ENCODE measurements at places on chromosomes 2 and 18.

DNA sequence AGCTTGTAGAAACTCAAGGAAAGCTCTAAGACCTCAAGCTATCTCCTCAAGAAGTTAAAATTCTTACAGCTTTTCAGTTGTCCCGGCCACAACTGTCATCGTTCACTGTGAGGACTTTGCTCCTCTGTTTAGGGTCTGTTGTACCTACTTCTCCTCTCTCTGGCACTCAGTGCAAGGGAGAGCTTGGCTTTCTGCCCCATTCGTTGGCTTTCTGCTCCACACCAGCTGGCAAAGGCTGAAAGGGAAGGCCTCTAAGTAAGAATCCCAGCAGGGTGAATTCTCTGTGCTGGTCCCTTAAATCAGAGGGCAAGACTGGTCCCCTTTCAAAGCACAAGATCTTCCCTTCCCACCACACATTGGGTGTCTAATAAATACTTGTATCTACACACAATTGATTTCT is 17.3 kb downstream of the ZBTB7C start:
- no peak for DNase-seq

GRCh38 chr18:5890331-5891183 is 4.8 kb downstream of the TMEM200C start:
- DNase-seq, result peak; percentile 40

DNA sequence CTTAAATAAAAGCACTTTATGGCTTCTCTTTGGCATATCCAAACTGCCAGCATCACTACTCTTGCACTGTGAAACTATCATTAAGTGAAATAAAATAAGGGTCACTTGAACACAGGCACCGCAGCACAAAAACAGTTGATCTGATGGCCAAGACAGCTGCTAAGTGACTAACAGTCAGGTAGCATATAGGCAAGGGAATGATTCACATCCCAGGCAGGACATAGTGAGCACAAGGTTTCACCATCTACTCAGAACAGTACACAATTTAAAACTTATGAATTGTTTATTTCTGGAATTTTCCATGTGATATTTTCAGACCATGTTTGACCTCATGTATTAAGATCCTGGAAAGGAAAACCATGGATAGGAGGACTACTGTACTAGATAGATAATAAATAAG is 214.2 kb downstream of the MREG start:
- no peak for DNase-seq

GRCh38 chr18:5975111-5976002 is 80.0 kb upstream of the TMEM200C start:
- no peak for DNase-seq

DNA sequence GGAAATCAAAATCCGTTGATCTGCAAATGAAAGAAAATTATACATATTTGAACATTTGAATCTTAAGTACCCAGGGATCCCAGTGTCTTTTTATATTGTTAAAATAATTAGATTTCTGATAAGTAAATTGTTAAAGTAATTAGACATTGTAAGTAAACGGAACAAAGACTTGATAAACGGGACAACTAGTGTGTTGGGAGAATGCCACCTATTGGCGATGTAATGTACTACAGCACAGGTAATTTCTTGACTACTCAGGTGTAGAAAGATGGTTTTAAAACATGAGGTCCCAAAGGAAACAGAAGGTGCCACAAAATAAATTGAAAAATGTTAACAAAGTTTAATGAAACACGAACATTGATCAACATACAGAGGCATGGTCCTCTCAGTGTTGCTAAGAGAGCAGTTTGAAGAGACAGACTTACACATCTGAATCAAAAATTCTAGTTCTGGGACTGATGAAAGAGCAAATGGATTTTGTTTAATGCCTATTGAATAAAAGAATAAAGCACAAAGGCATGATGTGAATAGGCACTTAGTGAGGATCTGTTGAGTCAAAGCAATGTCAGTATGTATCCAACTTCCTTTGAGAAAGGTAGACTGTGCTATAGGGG is 103.4 kb upstream of the RASGRP3 start:
- DNase-seq, result peak; percentile 71

DNA sequence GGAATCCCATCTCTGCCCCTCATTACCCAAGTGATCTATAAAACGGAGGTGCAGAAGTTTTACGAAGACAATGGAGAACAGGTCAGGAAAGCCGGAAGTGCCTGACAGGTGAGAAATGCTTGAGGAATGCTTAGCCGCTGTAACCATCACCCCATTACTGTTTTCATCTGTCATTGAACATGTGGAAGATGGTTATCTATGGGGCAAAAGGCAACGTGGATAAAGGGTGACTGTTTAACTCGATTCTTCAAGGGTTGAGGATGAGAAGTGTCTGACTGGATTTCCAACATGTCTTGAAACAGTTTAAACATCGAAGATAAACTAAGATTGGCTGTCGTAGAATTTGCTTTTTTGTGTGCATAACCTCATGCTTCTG is 17.3 kb downstream of the HK2 start:
- no peak for DNase-seq

DNA sequence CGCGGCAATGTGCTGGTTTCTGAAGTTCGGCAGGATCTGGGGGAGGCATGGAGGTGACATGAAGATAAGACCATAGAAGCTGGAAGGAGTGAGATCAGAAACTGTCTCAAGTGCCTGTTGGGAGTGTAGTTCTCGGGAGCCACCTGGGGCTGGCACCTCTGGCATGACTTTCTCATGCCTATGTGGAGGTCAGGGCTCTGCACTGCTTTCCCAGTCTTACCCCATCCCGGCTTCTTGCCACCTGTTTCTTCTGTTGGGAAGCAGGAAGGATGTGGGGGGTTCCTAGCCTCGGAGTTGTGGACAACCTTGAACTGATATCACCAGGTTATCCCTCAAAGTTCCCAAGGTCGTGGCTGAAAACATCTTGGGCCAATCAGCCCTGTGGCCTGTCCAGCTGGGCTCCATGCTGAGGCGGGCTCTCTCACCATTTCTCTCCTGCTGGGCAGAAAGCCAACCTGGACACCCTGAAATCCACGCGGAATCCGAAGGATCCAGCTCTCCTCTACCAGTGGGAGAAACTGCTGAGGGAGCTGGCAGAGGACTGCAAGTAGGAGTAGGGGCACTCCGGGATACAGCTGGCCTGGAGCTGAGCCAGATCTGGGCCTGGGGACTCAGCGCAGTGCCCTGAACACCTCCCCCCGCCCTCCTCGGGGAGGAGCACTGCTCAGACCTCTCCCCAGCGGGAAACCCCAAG is 42.5 kb downstream of the FER1L5 start:
- DNase-seq, result no peak

Measured in erythroblast (primary cell).